CD14-positive monocyte (primary cell): ENCODE measurements at places on chromosomes 5 and 9. TPM values are rescaled to one million over a fixed set of nuclear protein-coding genes. Genes with fewer than 3 reads are reported as not detected.

- DNase-seq: no peak
- H3K27ac ChIP-seq: no peak overlapping the region
- no peaks in the 10 kb centered on the region for H3K4me1 ChIP-seq
Observed at GRCh38 chr5:133820507-133820906, 147.9 kb downstream of the C5orf15 start.

DNA sequence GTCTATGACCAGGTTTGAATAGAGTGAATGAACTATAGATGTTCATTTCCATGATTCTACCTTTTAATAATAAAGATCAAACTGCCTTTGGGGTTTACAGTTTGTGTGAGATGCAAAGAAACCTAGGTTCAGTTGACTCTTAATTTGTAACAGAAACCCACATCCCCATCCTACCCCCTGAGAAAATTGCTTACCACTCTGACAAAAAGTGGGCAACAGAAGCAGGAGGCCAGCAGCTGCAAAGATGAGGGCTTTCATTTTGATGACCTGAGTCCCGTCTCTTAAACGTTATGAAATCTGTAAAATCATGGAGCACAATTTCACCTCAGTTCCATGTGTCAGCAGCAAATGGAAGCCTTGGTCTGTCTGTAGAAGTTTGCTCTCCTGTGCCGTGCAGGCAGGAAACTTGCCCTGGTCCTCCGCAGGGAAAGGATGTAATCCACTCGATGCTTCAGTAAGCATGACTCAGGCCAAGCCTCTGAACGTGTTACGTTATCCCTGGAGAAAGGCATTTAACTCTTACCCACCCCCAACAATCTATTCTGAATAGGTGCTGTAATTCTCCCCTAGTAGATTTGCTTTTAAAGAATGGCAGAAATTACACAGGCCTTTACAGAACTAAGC is at the start of gene F2RL2:
Gene F2RL2 (minus strand): TSS at position 431 of the 624 bp plus-strand sequence. CDS start 173 bp downstream, at position 258.
- no peak within 1 kb of the TSS for H3K4me3 ChIP-seq
- no peaks in the 10 kb centered on the region for H3K4me1 ChIP-seq
- no peak within 1 kb of the TSS for H3K27ac ChIP-seq
- H3K36me3 ChIP-seq: peaks cover 80% of the 10 kb centered on the region

Gene PCDHB15
- not detected in 2 replicates for polyA plus RNA-seq

Gene ADAMTSL2
- polyA plus RNA-seq: not detected

Gene ZNF454
- not detected in 2 replicates for polyA plus RNA-seq
